ENCODE measurements at places on chromosomes 6 and 20. TPM values are rescaled to one million over a fixed set of nuclear protein-coding genes. Genes with fewer than 3 reads are reported as not detected.

- DNase-seq: no peak
Measured at GRCh38 chr6:91608428-91608827, 1021.6 kb upstream of the MAP3K7 start.

GRCh38 chr6:53547811-53548496 lies 3.1 kb upstream of the GCLC start:
- peak; percentile 90 for DNase-seq

- DNase-seq: no peak
Measured at GRCh38 chr6:9841886-9842725, 572.8 kb downstream of the TFAP2A start.

DNA sequence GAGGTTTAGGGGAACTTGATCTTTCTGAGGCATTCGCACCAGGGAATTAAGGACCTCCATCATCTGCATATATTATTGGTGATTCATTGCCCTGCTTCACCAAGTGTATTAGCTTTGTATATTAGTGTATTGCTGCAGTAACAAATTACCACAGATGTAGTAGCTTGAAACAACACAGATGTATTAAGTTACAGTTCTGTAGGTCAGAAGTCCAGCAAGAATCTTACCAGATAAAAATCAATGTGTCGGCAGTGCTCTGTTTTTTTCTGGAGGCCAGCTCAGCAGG lies 65.8 kb downstream of the HMGN3 start:
- DNase-seq: no peak

The ELOVL2 gene
- total RNA-seq: 6.2 TPM

The SLC17A9 gene
- 8.9 TPM for total RNA-seq

GRCh38 chr6:157652601-157653363 lies 170.3 kb upstream of the SNX9 start:
- no peak for DNase-seq

GRCh38 chr20:396619-397431 lies 11.3 kb upstream of the RBCK1 start:
- DNase-seq: no peak

The CFAP206 gene
- 1.3 TPM for total RNA-seq

DNA sequence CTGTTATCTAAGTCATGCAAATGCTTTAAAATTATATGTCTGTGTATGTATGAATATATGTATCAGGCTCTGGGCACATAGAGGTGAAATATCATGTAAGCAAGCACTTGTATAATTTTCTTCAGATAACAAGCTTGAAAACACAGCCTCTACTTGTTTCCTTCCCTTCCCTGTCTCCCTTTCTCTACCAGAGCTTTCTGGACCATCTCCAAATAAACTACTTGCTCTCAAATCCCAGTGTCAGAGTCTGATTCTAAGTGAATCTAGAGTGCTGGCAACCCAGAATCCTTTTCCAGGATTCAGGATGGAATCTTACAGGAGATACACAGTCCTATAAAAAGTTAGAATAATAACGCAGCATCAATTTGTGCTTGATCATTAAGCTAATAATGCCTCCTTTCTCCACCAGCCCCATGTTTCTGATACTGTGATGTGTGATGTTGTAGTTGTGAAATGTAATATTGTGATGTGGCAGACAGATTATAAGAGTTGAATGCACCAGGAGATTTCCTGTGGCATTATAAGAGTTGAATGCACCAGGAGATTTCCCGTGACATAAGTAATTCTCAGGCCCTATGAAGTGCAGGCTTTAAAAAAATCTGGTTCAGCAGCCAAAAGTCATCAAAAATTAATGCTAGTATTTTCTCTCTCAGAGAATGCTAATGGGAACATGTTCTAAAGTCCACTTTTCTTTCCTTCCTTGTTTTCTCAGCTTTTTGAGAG lies 89.6 kb downstream of the PCSK2 start:
- DNase-seq: no peak

The CLIC5 gene
- total RNA-seq: 4.3 TPM

The KIF25 gene
- not detected for total RNA-seq

The RFX6 gene
- total RNA-seq: not detected

- no peak for DNase-seq
Measured at GRCh38 chr6:43310134-43310533, 1.5 kb upstream of the CRIP3 start.

DNA sequence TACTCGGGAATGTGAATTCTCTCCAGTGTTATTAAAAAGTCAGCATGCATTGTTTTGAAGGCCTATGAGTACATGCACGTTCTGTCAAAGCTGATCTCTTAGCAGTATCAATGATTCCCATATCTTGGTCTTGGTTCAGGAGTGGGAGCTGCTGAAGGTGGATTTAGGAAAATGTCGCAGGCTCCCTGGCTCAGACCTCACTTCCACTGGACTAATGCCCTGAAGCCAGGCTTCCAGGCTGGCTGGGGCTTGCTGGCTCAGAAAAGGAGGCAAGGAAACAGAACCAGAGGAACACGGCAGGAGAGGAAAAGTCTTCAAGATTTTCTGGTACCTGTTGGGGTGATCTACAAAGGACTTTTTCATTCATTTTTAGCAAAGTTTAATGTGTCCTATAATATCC lies 81.6 kb downstream of the OLIG3 start:
- DNase-seq: no peak

GRCh38 chr6:109760208-109760607 lies 69.1 kb downstream of the FIG4 start:
- DNase-seq: no peak

DNA sequence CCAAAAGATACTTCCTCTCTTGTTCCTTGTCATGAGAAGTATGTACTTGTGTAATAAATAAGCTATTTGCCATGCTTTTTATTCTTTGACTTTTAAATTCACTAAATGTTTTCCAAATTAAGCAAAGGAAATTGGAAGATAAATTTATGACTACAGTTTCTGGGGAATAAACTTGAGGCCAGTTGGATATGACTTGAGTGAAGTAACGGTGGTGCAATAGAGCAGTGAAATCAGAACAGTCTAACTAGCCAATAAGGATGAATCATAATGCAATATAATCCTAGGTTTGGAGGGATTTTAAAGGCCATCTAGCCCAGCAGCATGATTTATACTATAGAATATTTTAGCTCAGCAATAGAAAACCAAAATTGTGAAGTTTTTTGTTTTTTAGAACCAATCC lies 183.8 kb upstream of the TCF21 start:
- no peak for DNase-seq

DNA sequence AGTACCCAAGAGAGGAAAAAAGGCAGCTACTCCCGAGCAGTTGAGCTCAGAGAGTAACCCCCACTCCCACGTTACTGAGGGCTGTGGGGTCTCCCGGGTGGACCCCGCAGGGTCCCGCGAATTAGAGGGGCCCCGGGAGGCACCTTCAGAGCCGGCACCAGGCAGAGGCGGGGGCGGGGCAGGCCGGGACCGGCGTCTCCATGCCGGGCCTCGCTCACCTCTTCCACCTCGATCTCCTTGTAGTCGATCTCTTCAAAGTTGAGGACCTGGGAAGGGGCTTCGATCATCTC lies 381 bp downstream of the MAP3K7 start:
- DNase-seq: no peak

DNA sequence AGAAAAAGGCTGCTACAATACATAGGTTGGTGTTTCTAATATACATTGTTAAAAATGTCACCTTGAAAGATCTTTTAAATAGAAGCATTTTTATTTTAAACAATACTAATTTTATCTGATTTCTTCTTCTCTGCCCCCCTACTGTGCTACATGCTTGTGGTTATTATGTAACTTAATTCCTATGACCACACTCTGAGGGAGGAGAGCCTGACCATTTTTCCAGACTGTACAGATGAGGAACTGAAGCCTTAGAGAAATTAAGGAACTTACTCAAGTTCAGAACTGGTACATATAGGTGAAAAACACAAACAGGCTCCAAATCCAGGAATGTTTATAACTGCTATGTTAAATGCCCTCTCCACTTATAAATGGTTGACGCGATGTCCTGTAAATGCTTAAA lies 43.4 kb upstream of the ARHGAP18 start:
- no peak for DNase-seq

The PDCD2 gene
- total RNA-seq: 62.5 TPM

GRCh38 chr20:10318291-10319024 lies 99.8 kb downstream of the SNAP25 start:
- no peak for DNase-seq

GRCh38 chr6:150032598-150032997 lies 7.3 kb upstream of the RAET1L start:
- no peak for DNase-seq

The FUT9 gene
- total RNA-seq: 8.8 TPM

DNA sequence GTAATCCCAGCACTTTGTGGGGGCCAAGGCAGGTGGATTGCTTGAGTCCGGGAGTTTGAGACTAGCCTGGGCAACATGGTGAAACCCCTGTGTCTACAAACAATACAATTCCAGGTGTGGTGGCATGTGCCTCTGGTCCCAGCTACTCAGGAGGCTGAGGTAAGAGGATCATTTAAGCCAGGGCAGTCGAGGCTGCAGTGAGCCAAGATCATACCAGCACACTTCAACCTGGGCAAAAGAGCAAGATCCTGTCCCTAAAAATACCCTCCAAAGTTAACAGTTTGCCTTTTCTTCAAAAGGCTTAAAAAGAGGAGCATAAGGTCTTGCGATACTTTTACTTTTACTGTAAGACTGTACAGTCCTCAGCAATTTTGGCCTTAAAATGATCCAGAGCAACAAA lies 10.7 kb upstream of the SPTLC3 start:
- no peak for DNase-seq

DNA sequence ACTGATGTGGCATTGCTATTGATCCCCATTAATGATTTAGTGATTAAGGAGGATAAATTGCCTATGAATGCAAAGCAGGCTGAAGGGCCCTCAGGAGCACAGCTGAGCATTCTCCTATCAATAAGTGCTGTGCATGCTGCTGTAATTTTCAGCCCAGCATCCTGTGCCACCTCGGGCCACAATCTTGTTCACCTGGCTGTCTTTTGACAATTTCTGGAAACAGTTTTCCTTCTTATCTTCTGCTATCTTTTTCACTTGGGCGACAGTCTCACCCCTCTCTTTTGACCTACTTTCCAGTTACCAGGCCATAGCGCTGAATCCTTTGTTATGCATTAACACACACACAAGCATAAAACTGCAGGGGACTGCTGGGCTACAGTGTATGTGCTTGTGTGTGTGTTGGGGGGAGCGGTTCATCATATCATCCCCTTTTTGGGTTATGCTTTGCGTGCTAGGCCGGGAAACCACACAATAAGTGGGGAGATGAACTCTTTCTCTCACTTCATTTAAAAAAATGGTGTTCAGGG lies 60.2 kb downstream of the F13A1 start:
- no peak for DNase-seq

DNA sequence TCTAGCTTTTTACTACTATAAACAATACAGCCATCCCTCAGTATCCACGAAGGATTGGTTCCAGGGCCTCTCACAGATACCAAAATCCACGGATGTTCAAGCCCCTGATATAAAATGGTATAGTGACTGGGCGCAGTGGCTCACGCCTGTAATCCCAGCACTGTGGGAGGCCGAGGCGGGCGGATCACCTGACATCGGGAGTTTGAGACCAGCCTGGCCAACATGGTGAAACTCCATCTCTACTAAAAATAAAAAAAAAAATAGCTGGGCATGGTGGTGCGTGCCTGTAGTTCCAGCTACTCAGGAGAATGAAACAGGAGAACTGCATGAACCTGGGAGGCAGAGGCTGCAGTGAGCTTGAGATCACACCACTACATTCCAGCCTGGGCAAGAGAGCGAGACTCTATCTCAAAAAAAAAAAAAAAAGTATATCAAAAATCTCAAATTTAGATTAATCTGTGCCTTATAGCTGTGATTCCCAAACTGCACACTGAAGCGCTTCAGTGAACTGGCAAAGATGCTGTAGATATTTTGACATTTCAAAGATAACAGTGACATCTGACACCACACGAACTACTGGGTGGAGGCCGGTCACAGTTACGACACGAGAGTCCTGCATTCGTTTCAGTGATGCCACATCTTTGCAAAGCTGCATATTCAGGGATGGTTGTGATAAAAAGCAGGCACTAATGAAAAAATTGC lies 38.3 kb downstream of the MRS2 start:
- no peak for DNase-seq

The CST4 gene
- not detected for total RNA-seq

GRCh38 chr20:56689852-56690485 lies 60.9 kb downstream of the TFAP2C start:
- no peak for DNase-seq

DNA sequence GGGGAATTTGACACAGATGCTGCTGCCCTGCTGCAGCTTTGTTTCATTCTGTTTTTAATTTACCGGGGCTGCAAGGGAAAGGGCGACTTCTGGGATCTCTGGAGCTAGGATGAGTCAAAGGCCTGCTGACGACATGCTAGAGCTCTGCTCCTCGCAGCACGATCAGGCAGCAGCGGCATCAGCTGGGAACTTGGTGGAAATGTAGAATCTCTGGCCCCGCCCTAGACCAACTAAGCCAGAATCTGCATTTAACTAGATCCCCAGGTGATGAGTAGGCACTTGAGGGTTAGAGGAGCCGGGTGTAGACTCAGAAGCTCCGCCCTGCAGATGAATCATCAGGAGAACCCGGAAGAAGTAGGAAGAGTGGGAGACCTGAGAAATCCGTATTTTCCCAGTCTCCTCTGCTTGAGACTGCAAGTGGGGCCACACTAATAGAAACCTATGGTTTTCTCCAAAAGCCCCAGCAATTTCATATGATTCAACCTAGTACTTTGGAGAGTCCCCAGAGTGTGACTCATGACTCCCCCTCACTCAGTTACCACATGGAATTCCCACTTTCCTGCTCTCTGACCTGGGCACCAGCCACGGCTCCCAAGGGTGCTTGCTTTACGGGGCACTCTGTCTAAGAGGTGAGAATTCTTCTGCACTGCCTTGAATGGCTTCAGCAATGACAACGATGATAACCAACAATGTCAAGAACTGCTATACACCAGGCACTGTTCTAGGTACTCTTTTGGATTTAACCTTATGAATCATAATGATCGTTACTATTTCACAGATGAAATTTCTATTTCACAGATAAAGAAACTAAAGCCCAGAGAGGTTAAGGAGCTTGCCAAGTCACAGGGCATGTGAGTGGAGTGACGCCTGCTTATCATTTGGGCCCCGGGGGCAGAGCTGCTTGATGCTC lies 18.1 kb downstream of the TUBB2B start:
- no peak for DNase-seq

The CGA gene
- not detected for total RNA-seq

The PYGB gene
- 71.4 TPM for total RNA-seq

The DLK2 gene
- total RNA-seq: 2.0 TPM

DNA sequence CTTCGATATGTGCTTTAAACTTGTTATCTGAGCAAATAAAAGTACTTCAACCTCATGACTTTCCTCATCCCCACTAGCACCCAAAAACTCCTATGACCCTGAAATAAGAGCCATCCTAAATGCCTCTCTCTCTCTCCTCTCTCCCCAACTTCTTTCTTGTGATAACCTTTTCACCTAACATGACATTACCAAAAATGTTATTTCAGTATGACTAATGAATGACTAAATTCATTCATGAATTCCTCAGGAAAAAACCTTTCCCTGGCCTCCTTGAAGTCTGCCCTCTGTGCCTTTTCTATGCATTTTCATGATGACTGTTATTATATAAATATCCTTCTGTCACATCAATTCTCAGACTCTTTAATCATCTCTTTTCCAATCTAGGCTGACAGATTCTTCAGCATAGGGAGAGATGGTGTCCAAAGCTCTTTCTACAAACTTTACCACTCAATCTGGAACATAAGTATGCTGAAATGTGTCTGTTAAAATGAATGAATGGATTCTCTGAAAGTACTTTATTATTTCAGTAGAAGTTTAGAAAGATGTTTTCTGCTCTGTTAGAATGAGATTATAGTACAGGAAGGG lies 114.3 kb upstream of the GGTLC1 start:
- DNase-seq: no peak

GRCh38 chr20:53738945-53739798 lies 145.5 kb upstream of the ZNF217 start:
- peak; percentile 25 for DNase-seq

The TFEB gene
- total RNA-seq: 4.3 TPM

- DNase-seq: no peak
Measured at GRCh38 chr6:163577404-163577803, 162.9 kb downstream of the QKI start.
